Dermis microvascular lymphatic vessel endothelial cell (primary cell): ENCODE measurements at places on chromosomes 4 and X. TPM values are rescaled to one million over a fixed set of nuclear protein-coding genes. Genes with fewer than 3 reads are reported as not detected.

STPG2 gene
- total RNA-seq = 0.13 TPM in 1 of 2 replicates, not detected in the other

RLIM gene
- total RNA-seq = 36.8 and 36.9 TPM in 2 replicates

STOX2 gene
- total RNA-seq = 10.0 and 29.3 TPM in 2 replicates

PRR32 gene
- not detected in 2 replicates for total RNA-seq

ARMCX6 gene
- total RNA-seq = 30.2 and 36.9 TPM in 2 replicates

ANXA3 gene
- 16.2 and 36.1 TPM in 2 replicates for total RNA-seq

SLC10A6 gene
- 0.26 and 2.1 TPM in 2 replicates for total RNA-seq

CFP gene
- 0.13 and 0.26 TPM in 2 replicates for total RNA-seq

DOK7 gene
- total RNA-seq = under 0.01 TPM in 1 of 2 replicates, not detected in the other

ARHGAP36 gene
- total RNA-seq = not detected in 2 replicates

ATOH1 gene
- not detected in 2 replicates for total RNA-seq

GAGE12E gene
- not detected in 2 replicates for total RNA-seq

TRIM61 gene
- not detected in 2 replicates for total RNA-seq

LNX1 gene
- total RNA-seq = 4.0 and 5.1 TPM in 2 replicates

SLC4A4 gene
- not detected in 2 replicates for total RNA-seq

HDAC8 gene
- total RNA-seq = 23.8 and 24.5 TPM in 2 replicates

FOXR2 gene
- total RNA-seq = not detected in 2 replicates

KCNIP4 gene
- not detected in 2 replicates for total RNA-seq

AWAT2 gene
- total RNA-seq = 0.38 and 0.51 TPM in 2 replicates

PTPN13 gene
- under 0.01 TPM in 2 replicates for total RNA-seq

GABRG1 gene
- total RNA-seq = not detected in 2 replicates

PAGE5 gene
- total RNA-seq = not detected in 2 replicates
